ENCODE measurements at places on chromosomes 13 and 19. TPM values are rescaled to one million over a fixed set of nuclear protein-coding genes. Genes with fewer than 3 reads are reported as not detected.

SYDE1 gene
- total RNA-seq, result 1.2 TPM

SERPINE3 gene
- 0.41 TPM for total RNA-seq

C19orf38 gene
- total RNA-seq, result 0.82 TPM

- DNase-seq, result no peak
Observed at GRCh38 chr19:55153652-55154264, 3.8 kb downstream of the TNNI3 start.

GRCh38 chr19:13053238-13053637, 49.4 kb downstream of the LYL1 start:
- no peak for DNase-seq

- no peak for DNase-seq
Observed at GRCh38 chr13:99214232-99214631, 13.6 kb downstream of the UBAC2 start.

GRCh38 chr19:17996826-17997316, 11.1 kb upstream of the ARRDC2 start:
- DNase-seq, result peak; percentile 89

DNA sequence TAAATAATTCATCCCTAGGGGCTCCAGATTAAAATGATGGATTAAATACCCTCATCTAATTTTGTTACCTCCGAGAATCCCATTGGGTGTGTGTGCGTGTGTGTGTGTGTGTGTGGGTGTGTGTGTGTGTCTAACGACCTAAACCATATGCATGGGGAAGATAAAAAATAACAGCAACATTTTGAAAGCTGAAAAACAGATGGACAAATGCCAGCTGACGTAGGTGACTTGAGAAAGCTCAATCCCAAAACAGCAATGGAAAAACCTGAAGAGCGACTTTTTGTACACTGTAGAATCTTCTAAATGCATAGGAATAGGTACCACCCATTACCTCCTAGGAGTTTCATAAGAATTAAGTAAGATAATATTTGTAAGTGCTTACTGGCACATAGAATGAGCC, 8.7 kb upstream of the RPL21 start:
- no peak for DNase-seq

DNA sequence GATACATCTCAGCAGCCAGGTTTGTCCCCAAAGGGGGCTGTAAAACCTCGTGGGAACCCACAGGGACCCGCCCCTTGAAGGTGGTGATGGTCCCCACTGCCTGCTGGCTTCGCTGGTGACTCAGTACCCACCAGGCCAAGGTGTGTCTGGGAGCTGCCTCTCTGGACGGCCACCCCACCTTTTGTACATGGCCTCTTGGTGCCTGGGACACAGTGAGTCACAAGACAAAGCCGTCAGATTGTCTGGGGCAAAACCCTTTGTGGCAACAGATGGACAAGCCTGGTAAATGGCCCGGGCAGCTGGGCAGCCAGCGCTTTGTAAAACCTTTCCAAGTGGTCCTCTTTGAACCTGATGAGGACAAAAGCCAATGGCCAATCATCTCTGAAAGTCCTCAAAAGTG, 27.9 kb upstream of the KLF2 start:
- DNase-seq, result no peak
